Activated naive CD4-positive, alpha-beta T cell treated with anti-CD3 and anti-CD28 coated beads, Interleukin-2, amount 50 U/mL, for 72 hours (primary cell): ENCODE measurements at places on chromosomes 4 and X. TPM values are rescaled to one million over a fixed set of nuclear protein-coding genes. Genes with fewer than 3 reads are reported as not detected.
A peak's percentile ranks its signal among the peaks of the same experiment; 100 is the strongest.

DNA sequence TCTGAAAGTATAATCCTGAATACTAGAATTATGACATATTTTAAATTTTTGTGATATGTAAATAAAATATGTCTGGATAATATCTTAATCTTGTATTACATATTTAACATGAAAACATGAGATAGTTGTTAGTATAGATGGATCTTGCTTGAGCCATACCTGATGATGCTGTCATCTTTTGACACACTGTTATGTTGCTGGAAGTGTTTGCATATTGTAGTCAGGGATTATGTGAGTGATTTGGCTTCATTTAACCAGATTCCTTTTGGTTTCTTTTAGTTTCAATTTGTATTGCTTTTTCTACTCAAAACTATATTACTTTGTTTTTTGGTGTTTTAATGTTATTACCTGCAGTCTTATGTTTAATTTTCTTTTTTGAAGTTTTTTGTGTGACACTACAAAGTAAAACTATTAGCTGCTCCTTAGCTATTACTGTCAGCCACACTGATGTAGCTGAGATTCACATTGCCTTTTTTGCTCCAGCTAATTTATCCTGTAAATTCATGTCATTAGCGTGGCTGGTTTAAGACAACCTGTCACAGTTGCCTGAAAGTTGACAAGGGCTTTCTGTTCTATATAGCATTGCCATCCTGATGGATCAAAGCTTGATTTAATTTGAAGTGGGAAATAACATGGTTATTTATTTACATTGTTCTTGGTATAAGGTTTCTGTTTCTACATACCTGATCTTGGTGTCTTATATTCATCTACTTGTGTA is 33.7 kb downstream of the METAP1 start:
- no peak for DNase-seq

GRCh38 chrX:151902813-151903591 is 9.7 kb upstream of the MAGEA4 start:
- no peak for DNase-seq

DNA sequence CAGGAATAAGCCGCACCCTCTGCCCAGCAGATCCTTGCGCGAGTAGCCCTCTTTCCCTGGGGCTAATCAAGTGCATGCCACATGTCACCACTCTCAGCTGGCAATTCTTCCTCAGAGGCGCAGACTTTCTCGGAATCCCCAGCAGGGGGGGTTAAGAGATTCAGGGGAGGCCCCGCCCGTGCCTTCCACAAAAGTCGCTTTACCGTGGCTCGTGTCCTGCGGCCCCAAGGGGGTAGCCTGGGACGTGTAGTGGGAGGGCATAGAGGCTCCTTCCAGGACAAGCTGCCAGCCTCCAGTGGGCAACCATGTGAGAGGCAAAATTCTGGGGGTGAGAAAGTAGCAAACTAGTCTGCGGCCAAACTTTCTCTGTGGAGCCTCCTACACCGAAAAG is 652 bp downstream of the SRPX start:
- peak; percentile 9 for DNase-seq

DNA sequence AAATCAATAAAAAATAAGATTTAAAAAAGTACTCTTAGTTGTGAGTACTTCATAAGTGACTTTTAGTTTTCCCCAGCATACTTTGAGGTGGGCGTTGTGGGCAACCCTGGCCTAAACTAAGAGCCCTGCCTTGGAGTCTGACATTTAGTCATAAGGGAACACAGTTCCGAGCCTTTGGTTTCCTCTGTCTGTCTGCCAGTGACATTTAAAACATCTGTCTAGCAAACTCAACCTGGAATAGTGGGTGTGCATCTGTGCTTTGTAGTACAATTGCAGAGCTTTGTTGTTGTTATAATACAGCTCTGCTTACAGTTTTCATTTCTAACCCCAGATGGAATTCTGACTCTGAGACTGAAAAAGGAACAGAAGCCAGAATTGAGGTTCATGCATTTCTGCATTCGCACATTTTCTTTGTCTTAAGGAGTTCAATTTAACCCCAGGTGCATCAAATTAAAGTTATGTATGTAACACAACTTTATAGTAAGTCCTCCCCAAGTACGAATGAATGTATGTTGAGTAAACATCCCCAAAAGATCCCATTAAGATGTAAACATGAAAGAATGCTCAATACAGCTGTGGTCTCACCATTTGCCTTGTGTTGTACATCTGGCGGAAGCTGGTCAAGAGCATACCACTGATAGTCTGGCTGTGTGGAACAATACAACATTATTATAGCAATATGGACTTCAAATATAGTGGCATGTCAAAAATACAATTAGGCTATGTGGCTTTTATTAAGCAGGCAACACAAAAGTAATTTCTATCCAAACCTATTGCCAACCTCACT is 25.9 kb downstream of the TNIP3 start:
- DNase-seq = peak; percentile 50

GRCh38 chr4:100359441-100359840 is 158.4 kb downstream of the EMCN start:
- no peak for DNase-seq

DNA sequence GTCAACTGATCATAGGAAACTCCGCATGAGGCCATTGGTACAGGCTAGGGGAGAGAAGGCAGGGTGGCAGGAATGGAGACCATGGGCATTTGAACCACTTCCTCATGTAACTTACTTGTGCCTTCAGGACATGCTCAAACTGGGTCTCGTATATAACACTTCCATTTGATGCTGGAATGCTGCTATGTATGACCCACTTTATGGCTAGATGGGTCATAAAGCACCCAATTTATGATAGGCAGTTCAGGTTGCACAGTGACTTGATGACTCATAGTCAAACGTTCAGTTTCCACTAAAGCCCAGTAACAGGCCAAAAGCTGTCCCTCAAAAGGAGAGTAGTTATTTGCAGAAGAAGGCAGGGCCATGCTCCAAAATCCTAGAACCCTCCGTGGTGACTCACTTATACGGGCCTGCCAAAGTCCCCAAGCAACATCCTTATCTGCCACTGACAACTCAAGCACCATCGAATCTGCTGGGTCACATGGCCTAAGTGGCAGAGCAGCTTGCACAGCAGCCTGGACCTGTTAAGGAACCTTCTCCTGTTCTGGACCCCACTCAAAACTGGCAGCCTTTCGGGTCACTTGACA is 236.4 kb downstream of the ZC4H2 start:
- no peak for DNase-seq

- no peak for DNase-seq
Measured at GRCh38 chrX:107978707-107979307, 3.4 kb downstream of the TEX13B start.

- no peak for DNase-seq
Measured at GRCh38 chr4:140233791-140234696, 80.1 kb upstream of the MAML3 start.

- DNase-seq = no peak
Measured at GRCh38 chr4:121308328-121308663, 72.5 kb downstream of the QRFPR start.

DNA sequence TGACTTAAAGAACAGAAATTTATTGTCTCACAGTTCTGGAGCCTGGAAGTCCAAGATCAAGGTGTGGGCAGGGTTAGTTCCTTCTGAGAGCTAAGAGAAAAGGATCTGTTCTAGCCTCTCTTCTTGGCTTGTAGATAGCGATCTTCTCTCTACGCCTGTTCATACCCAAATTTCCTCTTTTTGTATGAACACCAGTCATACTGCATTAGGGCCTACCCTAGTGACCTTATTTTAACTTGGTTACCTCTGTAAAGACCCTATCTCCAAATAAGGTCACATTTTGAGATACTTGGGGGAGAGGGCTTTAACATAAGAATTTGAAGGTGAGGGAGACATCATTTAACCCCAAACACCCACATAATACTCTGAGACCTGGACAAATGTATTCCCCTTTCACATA is 55.6 kb upstream of the SPP1 start:
- DNase-seq = no peak

DNA sequence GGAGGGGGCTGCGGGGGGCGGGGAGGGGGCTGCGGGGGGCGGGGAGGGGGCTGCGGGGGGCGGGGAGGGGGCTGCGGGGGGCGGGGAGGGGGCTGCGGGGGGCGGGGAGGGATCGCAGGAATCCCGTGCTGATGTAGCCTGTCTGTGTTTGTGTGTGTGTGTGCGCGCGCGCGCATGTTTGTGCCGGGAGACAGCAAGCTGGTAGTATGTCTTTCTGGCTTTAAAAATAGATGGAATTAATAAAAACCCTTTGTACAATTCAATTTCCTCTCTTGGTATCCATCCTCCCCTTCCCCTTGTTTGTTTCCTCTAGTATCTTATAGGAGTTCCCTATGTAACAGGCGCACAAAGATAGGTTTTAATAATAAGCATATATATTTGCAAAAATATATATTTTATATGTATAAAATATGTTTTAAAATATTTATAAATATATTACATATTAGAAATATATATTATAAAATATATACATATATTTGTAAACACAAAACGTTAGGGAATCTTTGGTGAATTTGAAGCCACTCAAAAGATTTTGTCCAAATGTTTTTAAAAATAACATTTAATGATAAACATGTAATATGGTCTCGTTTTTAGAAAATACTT is 782 bp downstream of the ARHGAP24 start:
- no peak for DNase-seq

GRCh38 chr4:39657465-39657864 is 18.8 kb upstream of the SMIM14 start:
- DNase-seq = no peak

- no peak for DNase-seq
Measured at GRCh38 chrX:103513476-103514108, 5.7 kb downstream of the RAB40A start.

- DNase-seq = no peak
Measured at GRCh38 chrX:100680756-100681155, 36.8 kb downstream of the SRPX2 start.

- no peak for DNase-seq
Measured at GRCh38 chr4:75254745-75255144, 259.5 kb downstream of the RCHY1 start.

- no peak for DNase-seq
Measured at GRCh38 chrX:122500556-122500955, 683.5 kb upstream of the GRIA3 start.

DNA sequence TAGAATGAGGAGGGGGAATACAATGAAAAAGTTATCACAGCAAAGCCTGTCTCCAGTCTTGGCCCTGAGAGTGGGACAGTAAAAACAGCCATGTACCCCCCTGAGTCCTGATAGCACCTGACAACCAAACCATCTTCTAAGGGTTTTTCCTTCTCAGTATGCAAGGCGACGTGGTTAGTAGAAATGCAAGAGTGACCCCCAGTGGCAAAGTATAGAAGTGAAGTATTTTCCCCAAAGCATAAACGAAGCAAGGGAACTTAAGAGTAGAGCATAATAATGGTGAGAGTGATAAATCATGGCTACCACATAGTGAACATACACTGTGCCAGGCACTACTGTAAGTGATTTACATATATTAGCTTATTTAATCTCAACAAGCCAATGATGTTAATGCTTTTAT is 52.8 kb downstream of the FAM47C start:
- DNase-seq = no peak

GRCh38 chrX:45360571-45360970 is 159.9 kb upstream of the DIPK2B start:
- DNase-seq = no peak

GRCh38 chr4:96887857-96888256 is 1048.0 kb downstream of the PDHA2 start:
- no peak for DNase-seq

DNA sequence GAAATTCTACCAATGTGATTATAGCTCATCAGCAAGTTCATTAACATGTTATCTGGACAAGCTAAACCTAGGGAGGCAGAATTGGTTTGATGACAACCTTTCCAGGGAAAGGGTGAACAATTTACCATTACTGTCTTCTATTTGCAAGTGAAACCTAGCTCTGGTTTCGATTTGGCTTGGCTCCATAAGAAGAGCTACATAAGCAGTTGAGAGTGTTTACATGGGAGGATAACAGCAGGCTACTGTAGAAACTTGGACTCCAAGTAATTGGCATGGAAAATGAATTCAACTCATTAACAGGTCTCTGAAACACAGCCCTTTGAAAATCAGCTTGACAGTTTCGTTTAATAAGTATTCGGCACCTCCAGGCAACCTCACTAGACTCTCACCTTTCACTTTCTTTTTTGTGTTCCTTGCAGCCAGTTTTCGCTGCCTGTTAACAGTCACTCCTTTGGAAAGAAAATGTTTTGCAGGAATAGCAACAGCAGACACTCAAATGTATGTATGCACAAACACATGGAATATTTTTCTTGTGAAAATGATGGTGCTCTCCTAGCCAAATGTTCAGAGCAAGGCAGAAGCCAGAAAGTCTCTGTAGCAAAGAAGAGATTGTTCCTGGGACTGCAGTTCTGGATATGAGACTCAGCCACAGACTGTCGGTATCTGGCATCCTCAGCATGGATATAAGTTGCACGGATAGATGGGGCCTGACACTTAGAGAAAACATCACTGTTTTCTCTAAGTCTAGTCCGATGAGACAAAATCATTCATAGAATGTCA is 27.5 kb downstream of the POU3F4 start:
- no peak for DNase-seq

- DNase-seq = no peak
Measured at GRCh38 chrX:19647731-19648588, 132.7 kb upstream of the MAP3K15 start.

DNA sequence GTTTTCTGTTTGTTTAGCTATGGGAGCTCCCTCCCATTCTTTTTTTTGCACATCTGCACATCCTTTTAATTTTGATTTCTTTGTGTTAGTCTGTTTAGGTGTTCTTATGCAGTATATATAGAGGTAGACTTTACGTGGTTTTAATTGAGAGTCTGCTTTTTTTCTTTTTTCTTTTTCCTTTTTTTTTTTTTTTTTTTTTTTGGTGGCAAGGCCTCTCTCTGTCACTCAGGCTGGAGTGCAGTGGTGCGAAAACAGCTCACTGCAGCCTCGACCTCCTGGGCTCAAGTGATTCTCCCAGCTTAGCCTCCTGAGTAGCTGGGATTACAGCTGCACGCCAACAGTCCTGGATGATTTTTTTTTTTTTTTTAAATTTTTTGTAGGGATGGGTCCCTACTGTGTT is 68.2 kb downstream of the FAM193A start:
- no peak for DNase-seq

GRCh38 chr4:120403296-120403695 is 336.6 kb upstream of the MAD2L1 start:
- no peak for DNase-seq

Gene MAGEC1
- total RNA-seq = not detected

Gene PLS3
- 0.84 TPM for total RNA-seq

Gene FMR1NB
- 0.30 TPM for total RNA-seq

Gene ARHGEF38
- total RNA-seq = not detected

Gene SMIM31
- not detected for total RNA-seq

Gene PAGE4
- not detected for total RNA-seq

Gene HDAC6
- 77.0 TPM for total RNA-seq

Gene CHIC1
- 3.7 TPM for total RNA-seq

Gene FAM120C
- total RNA-seq = 10.4 TPM

Gene FAM9C
- 0.41 TPM for total RNA-seq

Gene CDS1
- 0.07 TPM for total RNA-seq

Gene MRPL1
- 47.2 TPM for total RNA-seq
